ENCODE measurements at places on chromosomes 4 and X.

DNA sequence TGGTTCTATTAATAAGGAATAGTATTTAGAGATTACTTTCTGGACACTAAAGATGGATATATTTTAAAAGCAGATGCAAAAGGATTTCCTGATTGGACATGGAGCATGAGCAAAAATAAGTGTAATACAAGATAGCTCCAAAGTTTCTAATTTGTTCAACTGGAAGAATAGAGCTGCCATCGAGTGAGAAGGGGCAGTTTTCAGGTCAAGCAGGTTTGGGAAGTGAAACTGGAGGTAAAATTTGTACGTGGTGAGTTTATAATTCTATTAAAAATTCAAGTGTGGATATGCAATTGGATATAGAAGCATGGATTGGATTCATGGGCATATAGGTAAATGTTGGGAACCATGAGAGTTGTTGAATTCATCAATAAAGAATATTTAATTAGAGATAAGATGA lies 31.8 kb downstream of the PRDM8 start:
- no peak for DNase-seq

DNA sequence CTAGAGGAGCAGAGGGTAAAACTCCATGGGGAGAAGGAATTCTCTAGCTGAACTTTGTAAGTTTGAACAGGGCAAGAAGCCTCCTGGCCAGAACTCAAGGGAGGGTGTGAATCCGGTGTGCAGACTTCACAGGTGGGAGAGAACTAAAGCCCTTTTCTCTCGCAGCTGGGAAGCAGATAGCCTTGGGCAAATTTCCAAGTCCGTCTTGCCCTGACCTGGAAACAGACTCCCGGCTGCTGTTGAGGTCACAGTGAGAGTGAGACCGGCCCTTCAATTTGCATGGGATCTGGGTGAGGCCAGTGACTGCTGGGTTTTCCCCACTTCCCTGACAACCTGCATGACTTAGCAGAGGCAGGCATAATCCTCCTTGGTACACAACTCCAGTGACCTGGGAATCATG lies 94.5 kb upstream of the ZNF827 start:
- no peak for DNase-seq

DNA sequence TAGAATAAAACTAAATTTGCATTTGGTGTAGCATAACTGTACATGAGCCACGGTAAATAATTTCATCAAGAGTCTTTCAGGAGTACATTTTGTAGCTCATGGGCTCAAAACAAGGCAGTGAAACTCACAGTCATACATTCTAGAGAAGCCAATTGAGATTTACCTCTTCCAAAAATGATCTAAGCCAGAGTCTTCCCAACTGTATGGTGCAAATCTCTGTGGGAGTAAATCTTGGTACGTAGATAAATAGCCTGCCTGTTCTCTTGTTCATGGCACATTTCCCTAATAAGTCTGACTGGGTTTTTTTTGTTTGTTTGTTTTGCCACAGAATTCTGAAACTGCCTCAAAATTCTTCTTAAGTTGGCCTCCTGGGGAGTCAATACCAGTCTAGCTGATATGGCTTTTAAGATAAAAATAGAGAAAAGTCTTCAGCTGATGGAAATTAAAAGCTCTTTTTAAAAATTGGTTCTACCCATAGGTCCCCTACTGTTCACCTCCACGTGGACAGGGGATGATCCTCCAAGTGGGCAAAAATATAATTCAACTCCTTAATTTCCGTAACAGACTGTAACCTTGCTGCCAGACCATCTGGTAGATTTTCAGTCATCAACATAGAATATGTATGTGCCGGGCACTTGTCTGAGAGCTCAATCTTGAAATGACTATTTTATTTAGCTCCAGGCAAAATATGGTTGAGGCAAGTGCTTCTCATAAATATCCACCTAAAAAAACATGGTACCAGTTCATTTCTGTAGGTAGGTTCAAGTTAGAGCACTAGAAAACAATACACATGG lies 365.4 kb downstream of the PDHA2 start:
- DNase-seq: no peak

DNA sequence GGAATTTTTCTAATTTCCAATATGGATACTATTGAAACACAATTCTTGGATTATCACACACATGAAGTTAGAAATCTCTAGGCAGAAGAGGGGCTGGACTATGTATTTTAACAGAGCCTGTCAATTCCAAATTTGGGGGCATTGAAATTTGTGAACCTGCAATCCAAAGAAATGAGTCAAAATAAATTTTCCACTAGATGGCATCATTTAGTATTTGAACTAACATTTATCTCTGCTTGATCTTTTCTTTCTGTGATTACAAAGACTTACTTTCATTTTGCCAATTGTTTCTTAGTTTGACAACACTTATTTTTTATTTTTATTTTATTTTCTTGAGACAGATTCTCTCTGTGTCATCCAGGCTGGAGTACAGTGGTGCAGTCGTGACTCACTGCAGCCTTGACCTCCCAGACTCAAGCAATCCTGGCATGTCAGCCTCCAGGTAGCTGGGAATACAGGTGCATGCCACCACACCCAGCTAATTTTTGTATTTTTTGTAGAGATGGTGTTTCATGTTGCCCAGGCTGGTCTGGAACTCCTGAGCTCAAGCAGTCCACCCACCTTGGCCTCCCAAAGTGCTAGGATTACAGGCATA lies 2.7 kb upstream of the PYURF start:
- no peak for DNase-seq

- no peak for DNase-seq
Observed at GRCh38 chr4:721261-722168, 15.9 kb downstream of the PCGF3 start.

GRCh38 chrX:13198056-13198761 lies 121.6 kb downstream of the ATXN3L start:
- no peak for DNase-seq

DNA sequence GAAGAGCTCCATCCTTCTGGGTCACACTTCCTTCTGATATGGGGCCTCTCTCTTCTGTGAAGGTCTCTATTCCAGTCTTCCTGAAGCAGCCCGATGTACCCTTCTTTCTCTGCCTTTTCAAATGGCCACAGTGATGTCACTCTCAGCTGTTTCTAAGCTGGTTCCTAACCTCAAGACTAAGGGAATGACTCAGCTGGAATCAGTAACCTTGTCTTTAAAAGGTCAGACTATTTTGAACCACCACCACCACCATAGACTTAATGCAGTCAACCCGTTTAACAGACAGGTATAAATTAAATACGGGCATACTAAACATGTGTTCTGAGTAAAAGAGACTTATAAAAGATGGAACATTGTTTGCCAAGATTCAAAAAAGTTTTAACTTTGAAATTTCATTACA lies 121.0 kb downstream of the PPA2 start:
- no peak for DNase-seq

DNA sequence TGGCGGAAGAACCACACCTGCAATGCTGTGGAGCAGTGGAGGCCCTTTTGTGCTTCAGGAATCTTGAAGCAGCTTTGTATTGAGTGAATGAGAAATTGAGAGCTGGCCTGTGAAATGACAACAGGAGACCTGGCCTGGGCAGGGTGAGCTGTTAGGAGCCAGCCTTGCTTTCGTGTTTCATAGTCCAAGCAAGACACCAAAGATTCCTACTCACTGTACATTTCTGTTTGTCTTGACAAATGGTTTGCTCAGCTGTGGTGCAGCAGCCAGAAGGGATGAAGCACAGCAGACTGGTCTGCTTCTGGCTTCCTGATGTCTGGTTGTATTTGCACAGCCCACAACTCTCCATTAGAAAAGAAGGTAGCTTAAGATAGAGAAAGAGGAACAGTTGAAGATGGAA lies 96.5 kb downstream of the GATB start:
- DNase-seq: no peak

DNA sequence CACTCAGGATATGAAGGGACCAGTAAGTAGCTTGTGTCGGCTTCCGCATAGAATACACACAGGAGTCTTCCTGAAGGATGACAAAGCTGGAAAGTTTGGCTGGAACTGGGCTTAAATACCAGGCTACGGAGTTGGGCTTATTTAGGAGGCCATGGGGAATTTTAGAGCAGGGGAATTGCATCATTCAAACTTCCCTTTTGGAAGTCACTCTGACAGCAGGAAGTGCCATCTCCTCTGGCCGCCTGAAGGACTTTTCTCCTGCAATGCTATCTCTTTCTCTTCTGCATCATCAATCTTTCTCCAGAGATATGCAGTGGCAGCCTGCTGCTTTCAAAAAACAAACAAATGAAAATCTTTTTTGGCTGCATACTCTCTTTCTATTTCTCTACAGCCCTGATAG lies 48.4 kb upstream of the PAK3 start:
- DNase-seq: no peak

DNA sequence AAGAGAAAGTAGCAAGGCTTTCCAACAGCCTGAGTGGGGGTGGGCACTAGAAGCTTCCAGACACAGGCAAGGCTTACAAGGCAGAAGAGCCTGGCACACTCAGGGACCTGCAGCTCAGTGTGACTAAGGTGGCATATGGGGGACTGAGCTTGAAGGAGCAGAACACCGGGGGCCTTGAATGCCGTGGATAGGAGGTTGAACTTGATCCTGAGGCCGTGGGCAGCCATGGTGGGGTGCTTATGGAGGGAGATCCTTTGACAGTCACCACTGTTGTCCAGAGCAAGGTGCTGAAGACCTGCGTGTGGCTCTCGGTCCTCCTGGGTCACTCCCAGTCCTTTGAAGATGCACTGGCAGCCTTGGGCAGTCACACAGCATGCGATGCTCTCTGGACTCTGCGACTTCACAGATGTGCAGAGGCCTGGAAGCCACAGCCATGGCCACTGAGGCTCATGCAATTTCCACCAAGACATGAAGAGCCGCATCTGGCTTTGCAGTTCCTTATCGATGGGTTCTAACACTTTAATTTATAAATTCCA lies 18.3 kb downstream of the C4orf50 start:
- DNase-seq: no peak

DNA sequence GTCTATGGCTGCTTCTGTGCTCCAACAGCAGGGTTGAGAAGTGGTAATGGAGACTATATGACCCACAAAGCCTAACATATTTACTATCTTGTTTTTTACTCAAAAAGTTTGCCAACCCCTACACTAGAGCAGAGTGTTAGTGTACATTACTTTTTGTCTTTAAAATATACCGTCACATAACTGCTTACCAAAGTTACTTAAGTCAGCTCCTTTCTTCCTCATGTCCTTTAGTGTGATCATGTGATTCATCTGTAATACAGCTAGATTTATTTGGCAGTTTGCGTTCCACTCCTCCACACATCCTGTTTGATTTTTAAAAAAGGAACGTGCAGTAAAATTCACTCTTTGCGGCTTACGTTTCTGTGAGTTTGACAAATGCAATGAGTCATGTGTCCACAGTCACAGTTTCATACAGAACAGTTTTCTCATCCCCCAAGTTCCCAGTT lies 162.4 kb upstream of the GPRIN3 start:
- no peak for DNase-seq

DNA sequence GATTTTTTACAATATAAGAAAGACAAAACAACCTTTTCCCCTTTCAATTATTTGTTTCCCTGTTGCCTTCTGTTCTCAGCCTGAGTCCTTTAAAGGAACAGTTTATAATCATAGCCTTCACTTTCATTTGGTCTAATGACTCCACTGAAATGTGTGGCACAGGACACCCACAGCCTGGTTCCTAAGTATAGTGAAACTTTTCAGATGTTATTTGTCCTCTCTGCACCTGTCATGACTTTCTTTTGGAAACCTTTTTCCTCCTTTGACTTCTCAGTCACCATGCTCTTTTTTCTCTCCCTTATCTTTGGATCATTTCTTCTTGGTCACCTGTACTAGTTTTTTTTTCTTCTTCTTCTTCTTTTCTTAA lies 237.8 kb upstream of the ANXA3 start:
- no peak for DNase-seq

- DNase-seq: no peak
Observed at GRCh38 chr4:52954560-52955170, 92.5 kb downstream of the RASL11B start.

- DNase-seq: no peak
Observed at GRCh38 chr4:80180743-80181142, 16.6 kb upstream of the PRDM8 start.

GRCh38 chrX:141127146-141127545 lies 49.8 kb downstream of the LDOC1 start:
- DNase-seq: no peak

GRCh38 chr4:5892323-5893003 lies 423 bp downstream of the CRMP1 start:
- no peak for DNase-seq

- DNase-seq: no peak
Observed at GRCh38 chr4:188403272-188403671, 264.0 kb downstream of the TRIML1 start.

DNA sequence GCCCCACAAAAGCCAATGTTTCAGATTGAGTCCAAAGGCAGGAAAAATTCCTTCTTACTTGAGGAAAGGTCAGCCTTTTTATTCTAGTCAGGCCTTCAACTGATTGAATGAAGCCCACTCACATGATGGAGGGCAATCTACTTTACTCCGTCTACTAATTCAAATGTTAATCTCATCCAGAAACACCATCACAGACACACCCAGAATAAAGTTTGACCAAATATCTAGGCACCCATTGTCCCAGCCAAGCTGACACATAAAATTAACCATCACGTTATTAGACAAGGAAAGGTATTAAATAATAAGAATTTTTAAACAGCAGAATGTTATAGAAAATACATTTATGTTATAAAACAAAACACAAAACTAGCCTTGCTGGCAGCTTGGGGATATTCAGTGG lies 32.9 kb upstream of the SMIM10L2A start:
- no peak for DNase-seq

GRCh38 chrX:100090931-100091330 lies 319.1 kb downstream of the PCDH19 start:
- DNase-seq: no peak

DNA sequence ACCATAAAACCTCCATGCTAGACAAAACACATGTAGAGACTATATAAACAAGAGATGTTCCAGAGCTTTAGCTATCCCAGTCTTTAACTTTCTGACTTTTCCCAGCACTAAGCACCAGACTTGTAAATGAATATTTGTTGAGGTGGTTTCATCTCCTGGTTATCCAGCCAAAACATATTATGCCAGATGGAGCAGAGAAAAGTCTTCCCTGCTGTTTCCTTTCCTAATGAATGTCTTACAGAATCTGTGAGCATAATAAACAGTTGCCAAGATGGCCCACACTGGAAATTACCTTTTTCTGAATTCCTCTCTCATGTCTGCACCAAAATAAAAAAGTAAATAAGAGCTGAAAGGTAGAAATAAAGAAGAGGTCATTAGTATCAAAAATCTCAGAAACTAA lies 159.2 kb downstream of the TECRL start:
- DNase-seq: no peak

GRCh38 chr4:25650311-25650710 lies 5.3 kb upstream of the SLC34A2 start:
- no peak for DNase-seq

- DNase-seq: no peak
Observed at GRCh38 chr4:181569553-181569952, 673.6 kb upstream of the TENM3 start.

- no peak for DNase-seq
Observed at GRCh38 chr4:113756005-113756410, 5.5 kb downstream of the CAMK2D start.

- no peak for DNase-seq
Observed at GRCh38 chr4:85815796-85816459, 341.0 kb downstream of the ARHGAP24 start.

DNA sequence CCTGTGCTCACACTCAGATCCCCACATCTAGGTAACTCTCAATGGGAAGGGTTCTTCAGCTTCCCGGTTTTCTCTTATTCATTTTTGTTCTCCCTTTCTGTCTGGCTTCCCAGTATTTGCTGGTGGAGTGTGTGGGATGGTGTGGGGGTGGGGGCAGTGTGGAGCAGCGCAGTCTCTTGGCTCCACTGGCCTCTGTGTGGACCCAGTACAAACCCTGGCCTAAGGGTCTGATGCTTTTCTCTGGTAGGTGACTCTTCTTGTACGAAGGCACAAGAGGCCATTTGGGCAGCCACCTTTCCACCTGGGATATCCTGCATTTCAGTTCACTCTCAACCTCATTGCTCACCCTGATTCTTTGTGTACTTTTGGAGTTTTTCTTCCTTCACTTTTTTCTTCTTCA lies 71.3 kb downstream of the NBDY start:
- no peak for DNase-seq

Data from activated T-cell treated with anti-CD3 and anti-CD28 coated beads for 1 hour (primary cell).